Activated CD4-positive, alpha-beta T cell treated with anti-CD3 and anti-CD28 coated beads, Interleukin-2, amount 10 ng/mL, durations not matched to agents 7 days and 5 days (primary cell): ENCODE measurements at places on chromosomes 13 and 19.

DNA sequence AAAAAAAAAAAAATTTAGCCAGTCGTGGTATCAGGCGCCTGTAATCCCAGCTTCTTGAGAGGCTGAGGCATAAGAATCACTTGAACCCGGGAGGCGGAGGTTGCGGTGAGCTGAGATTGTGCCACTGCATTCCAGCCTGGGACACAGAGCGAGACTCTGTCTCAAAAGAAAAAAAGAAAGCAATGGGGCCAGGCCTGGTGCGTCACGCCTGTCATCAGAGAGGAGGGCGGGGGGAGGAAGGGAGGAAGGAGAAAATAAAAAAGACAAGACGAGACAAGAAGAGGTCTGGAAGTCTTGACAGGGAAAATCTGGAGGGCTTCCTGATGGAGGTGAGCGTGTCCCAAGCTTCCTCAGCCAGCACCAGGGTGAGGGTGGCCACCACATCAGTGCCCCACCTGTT is 54.9 kb upstream of the PTPRS start:
- H3K36me3 ChIP-seq = no peaks in the 10 kb centered on the region
- no peak overlapping the region for H3K4me3 ChIP-seq
- no peaks in the 10 kb centered on the region for H3K4me1 ChIP-seq
- no peak for DNase-seq

GRCh38 chr13:35483761-35484160 is 7.3 kb upstream of the MAB21L1 start:
- no peaks in the 10 kb centered on the region for H3K36me3 ChIP-seq
- DNase-seq = no peak
- no peak overlapping the region for H3K27ac ChIP-seq
- H3K27me3 ChIP-seq = peaks cover 14% of the 10 kb centered on the region
- H3K4me3 ChIP-seq = no peak overlapping the region

DNA sequence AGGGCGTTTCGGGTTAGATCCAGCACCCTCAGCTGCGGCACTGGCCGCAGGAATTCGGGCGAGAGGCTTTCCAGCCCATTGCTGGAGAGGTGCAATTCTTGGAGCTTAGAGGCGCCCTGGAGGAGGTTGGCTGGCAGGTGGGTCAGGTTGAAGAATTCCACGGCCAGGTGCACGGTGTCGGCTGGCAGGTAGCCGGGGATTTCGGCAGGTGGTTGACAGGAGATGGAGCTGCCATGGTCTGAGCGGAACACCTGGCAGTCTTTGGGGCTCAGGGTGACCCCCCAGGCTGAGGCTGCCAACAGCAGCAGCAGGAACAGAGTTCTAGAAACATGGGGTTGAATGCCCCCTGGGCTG is 1.3 kb downstream of the LRG1 start:
- H3K36me3 ChIP-seq = peaks cover 2% of the 10 kb centered on the region
- no peak for DNase-seq
- H3K27me3 ChIP-seq = peaks cover 7% of the 10 kb centered on the region

- H3K27me3 ChIP-seq = no peaks in the 10 kb centered on the region
- no peak for DNase-seq
- H3K4me3 ChIP-seq = no peak overlapping the region
- H3K4me1 ChIP-seq = peaks cover 32% of the 10 kb centered on the region
- peaks cover 56% of the 10 kb centered on the region for H3K36me3 ChIP-seq
- H3K27ac ChIP-seq = peak overlapping the region; percentile 58
These were observed 108.0 kb downstream of the STK24 start for GRCh38 chr13:98468929-98469328.

DNA sequence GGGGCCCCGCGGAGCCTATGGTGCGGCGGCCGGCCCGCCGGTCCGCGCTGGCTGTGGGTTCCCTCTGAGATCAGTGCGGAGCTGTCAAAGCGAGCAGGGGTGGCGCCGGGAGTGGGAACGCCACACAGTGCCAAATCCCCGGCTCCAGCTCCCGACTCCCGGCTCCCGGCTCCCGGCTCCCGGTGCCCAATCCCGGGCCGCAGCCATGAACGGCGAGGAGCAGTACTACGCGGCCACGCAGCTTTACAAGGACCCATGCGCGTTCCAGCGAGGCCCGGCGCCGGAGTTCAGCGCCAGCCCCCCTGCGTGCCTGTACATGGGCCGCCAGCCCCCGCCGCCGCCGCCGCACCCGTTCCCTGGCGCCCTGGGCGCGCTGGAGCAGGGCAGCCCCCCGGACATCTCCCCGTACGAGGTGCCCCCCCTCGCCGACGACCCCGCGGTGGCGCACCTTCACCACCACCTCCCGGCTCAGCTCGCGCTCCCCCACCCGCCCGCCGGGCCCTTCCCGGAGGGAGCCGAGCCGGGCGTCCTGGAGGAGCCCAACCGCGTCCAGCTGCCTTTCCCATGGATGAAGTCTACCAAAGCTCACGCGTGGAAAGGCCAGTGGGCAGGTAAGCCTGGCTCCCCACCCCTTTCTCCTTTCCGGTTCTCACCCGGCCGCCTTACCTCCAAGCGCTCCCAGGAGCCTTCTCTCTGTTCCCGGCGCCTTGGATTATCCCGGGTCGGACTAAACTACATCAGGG is at the start of gene PDX1:
PDX1 (plus strand) TSS at position 67 of the 743 bp plus-strand sequence; CDS start at position 206, 139 bp downstream.
- no peak for DNase-seq
- H3K4me3 ChIP-seq = peak within 1 kb of the TSS; percentile 49
- H3K27me3 ChIP-seq = peaks cover 82% of the 10 kb centered on the region
- peak within 1 kb of the TSS; percentile 36 for H3K27ac ChIP-seq
- H3K4me1 ChIP-seq = peaks cover 15% of the 10 kb centered on the region

DNA sequence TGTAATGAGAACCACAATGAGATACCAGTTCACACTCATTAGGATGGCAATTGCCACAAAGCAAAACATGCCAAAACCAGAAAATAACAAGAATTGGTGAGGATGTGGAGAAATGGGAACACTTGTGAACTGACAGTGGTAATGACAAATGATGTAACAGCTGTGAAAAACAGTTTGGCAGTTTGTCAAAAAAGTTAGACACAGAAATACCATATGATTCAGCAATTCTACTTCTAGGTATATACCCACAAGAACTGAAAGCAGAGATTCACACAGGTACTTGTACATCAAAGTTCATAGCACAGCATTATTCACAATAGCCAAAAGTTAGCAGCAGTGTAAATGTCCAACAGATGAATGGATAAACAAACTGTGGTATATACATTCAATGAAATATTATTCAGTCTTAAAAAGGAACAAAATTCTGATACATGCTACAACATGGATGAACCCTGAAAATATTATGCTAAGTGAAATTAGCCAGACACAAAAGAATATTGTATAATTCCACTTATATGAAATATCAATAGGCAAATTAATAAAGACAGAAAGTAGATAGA is 96.5 kb downstream of the UGGT2 start:
- H3K4me3 ChIP-seq = no peak overlapping the region
- no peaks in the 10 kb centered on the region for H3K27me3 ChIP-seq
- no peaks in the 10 kb centered on the region for H3K36me3 ChIP-seq

- H3K27ac ChIP-seq = no peak overlapping the region
- H3K4me1 ChIP-seq = no peaks in the 10 kb centered on the region
- H3K4me3 ChIP-seq = no peak overlapping the region
- no peaks in the 10 kb centered on the region for H3K36me3 ChIP-seq
- H3K27me3 ChIP-seq = peaks cover 5% of the 10 kb centered on the region
These were observed 66.8 kb upstream of the RFC3 start for GRCh38 chr13:33751151-33751550.

DNA sequence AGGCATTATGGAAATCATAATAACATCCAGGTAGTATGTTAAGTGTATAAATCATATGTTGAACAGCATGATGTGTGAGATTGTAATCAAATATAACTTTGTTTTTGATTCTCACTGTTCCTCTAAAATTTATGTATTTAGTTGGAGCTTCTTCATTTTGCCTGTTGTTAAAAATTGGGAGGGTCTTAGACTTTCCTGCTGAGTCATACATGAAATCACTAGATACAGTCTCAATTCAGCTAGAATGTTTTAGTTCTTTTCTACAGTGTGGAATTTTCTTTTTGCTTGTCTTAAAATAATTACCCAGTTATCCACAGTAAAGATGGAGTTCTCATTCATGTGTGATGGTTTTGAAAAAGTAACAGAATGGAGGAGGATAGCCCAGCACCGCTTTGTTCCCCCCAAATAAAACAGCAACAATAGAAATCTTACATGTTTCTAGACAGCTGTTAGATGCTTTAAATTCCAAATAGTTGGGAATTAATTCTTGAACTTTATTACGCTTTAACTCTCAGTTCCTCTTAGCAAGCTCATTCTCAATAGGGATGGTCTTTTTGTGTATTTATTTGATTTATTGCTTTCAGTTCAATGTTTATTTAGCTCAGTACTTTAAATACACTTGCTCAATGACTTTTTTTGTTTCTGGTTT is 109.5 kb downstream of the PDS5B start:
- H3K27ac ChIP-seq = no peak overlapping the region
- H3K36me3 ChIP-seq = peaks cover 35% of the 10 kb centered on the region
- H3K4me3 ChIP-seq = no peak overlapping the region
- no peak for DNase-seq

DNA sequence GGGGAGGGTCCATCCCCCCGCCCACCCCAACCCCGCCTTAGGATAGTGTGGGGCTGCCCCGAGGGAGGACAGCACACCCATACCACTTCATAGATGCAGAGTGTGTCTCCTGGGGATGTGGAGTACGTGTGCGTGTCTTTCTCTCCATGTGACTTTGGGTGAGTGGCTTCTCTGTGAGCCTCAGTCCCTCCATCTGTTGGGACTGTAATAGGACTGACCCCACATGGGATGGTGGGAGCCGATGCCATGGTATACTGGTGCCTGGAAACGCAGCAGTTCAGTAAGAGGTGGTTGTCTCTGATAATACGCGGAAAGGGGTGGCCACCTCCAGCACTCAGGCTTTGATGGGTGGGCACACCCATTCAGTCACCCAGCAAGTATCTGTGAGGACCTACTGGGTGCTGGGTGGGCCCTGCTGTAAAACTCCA is 816 bp upstream of the PRKD2 start:
- peak overlapping the region; percentile 96 for H3K27ac ChIP-seq
- peaks cover 58% of the 10 kb centered on the region for H3K36me3 ChIP-seq
- no peaks in the 10 kb centered on the region for H3K27me3 ChIP-seq
- DNase-seq = peak; percentile 42
- peaks cover 42% of the 10 kb centered on the region for H3K4me1 ChIP-seq

GRCh38 chr13:110371550-110372465 is 64.7 kb downstream of the COL4A2 start:
- H3K36me3 ChIP-seq = no peaks in the 10 kb centered on the region
- peaks cover 40% of the 10 kb centered on the region for H3K27me3 ChIP-seq
- no peak overlapping the region for H3K4me3 ChIP-seq
- DNase-seq = no peak
- H3K4me1 ChIP-seq = no peaks in the 10 kb centered on the region

GRCh38 chr13:59950266-59950665 is 213.5 kb downstream of the DIAPH3 start:
- no peaks in the 10 kb centered on the region for H3K27me3 ChIP-seq
- DNase-seq = no peak
- no peaks in the 10 kb centered on the region for H3K4me1 ChIP-seq
- no peak overlapping the region for H3K27ac ChIP-seq
- peaks cover 5% of the 10 kb centered on the region for H3K36me3 ChIP-seq

DNA sequence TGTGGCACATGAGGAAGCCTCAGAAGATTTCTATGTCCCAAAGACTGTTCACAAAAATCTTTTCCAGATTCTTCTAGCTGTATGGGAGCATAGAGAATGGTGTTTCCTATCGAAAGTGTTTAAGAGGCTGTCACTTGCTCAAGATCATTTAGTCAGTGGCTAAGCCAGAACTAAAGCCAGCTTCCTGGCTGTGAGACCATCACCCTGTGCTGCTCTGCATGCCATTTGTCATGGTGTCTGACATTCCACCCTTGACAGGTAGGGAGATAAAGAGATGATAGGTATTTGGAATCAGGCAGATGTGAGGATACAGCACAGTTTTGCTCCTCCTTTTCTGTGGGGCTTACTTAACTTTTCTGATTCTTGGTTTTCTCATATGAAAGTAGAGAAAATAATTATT is 177.3 kb downstream of the DNAJC15 start:
- DNase-seq = no peak
- H3K36me3 ChIP-seq = no peaks in the 10 kb centered on the region
- no peaks in the 10 kb centered on the region for H3K4me1 ChIP-seq
- peaks cover 16% of the 10 kb centered on the region for H3K27me3 ChIP-seq
- H3K4me3 ChIP-seq = no peak overlapping the region
- no peak overlapping the region for H3K27ac ChIP-seq

- H3K4me3 ChIP-seq = no peak overlapping the region
- H3K36me3 ChIP-seq = no peaks in the 10 kb centered on the region
- H3K27ac ChIP-seq = no peak overlapping the region
- H3K4me1 ChIP-seq = no peaks in the 10 kb centered on the region
- H3K27me3 ChIP-seq = no peaks in the 10 kb centered on the region
These were observed 933.4 kb downstream of the SLITRK6 start for GRCh38 chr13:84865783-84866221.

DNA sequence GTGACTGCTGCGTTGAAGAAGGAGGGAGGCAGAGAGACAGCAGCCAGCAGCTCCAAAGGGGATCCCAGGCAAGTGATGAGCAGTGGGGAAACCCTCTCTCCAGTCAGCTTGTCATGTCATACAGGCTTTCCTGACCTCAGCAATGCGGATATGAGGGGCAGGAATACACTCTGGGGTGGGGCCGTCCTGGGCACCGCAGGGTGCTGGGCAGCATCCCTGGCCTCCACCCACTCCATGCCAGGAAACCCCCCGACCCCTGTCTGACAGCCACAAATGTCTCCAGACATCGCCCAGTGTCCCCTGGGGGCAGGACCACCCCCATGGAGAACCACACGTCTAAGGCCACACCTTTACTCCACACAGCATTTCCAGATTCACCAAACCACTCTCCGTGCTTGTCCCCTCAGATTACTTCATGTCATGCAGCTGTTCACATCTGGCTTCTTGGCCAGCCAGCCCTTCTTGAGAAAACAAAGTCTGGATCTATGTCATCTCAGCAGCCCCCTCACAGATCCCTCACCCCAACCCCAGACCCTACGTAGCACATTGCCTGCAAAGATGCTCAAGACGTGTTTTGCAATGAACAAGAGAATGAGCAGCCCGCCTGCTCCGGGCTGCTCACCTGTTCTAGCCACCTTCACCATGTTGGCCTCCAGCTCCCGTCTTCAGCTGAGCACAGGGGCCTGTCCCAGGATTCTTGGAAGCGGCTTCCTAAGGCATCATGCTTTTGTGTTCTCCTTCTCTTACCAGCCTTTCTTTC is 46.5 kb downstream of the RFX2 start:
- H3K4me3 ChIP-seq = no peak overlapping the region
- H3K27ac ChIP-seq = no peak overlapping the region
- no peaks in the 10 kb centered on the region for H3K36me3 ChIP-seq
- peaks cover 42% of the 10 kb centered on the region for H3K4me1 ChIP-seq
- DNase-seq = no peak
- peaks cover 17% of the 10 kb centered on the region for H3K27me3 ChIP-seq

GRCh38 chr13:59300355-59301173 is 863.2 kb downstream of the DIAPH3 start:
- no peaks in the 10 kb centered on the region for H3K36me3 ChIP-seq
- no peak for DNase-seq
- H3K4me1 ChIP-seq = no peaks in the 10 kb centered on the region
- H3K27ac ChIP-seq = no peak overlapping the region
